AG04449 (cell line): ENCODE measurements at places on chromosomes 16 and 17.

DNA sequence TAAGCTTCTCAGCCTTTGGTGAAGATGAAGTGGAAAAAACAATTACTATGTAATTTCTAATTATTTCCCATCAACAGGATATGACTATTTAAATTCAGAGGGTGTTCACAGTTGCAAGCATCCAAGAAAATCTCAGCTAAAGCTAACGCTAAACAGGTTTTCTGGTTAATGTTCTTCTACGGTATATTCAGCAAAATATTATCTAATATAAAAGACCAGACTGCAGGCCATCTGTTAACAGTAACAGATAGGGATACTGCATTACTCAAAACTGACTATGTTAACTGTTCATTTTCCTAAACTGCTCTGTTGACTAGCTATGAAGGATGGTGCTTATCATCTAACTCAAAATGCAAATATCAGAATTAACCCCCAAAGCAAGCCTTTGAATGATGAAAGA, 32.8 kb downstream of the GLG1 start:
- no peak for DNase-seq

DNA sequence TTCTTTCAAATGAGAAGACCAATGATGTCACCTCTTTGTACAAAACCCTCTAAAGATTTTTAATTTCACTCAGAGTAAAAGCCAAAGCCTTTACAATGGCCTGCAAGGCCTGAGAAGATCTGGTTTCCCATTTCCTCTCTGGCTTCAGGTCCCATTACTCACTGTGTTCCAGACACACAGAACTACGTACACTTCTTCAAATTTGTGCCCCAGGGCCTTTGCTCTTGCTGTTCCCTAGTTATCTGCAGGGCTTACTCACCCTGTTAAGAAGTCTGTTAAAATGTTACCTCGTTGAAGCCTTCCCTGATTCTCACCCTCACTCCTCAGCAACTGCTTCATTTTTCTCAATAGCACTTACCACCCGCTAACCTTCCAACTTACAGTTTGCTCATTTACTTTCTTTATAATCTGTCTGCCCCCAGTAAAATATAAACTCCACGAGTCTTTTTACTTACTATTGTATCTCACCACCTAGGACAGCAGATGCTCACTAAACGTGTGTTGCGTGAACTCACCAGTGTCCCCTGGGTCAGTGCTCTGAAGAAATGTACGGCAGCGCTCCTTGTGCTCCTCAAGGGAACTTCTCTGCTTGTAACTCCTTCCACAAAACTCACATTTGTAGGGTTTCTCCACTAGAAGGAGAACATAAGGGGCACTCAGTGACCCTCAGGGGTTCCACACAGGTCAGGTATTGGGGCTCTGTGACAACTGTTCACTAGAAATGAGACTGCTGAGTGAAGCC, 50.2 kb downstream of the GRB7 start:
- DNase-seq: no peak

GRCh38 chr16:30786115-30786935, 680 bp downstream of the ZNF629 start:
- DNase-seq: no peak

GRCh38 chr17:21528031-21528695, 152.0 kb downstream of the KCNJ12 start:
- DNase-seq: no peak

DNA sequence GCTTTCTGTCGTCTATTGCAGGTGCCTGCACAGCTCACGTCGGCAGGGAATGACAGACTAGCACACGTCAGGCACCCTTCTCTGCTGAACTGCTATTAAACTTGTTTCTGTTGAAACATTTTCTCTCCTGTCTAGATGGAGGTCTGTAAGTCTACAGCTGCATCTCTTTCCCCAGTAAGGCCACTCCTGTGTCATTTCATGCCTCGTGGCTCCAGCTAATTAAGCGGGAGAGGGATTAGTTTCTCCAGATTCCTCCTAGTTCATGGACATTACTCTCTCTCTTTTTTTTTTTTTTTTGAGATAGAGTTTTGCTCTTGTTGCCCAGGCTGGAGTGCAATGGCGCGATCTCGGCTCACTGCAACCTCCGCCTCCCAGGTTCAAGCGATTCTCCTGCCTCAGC, 54.5 kb downstream of the FOXK2 start:
- DNase-seq: no peak

DNA sequence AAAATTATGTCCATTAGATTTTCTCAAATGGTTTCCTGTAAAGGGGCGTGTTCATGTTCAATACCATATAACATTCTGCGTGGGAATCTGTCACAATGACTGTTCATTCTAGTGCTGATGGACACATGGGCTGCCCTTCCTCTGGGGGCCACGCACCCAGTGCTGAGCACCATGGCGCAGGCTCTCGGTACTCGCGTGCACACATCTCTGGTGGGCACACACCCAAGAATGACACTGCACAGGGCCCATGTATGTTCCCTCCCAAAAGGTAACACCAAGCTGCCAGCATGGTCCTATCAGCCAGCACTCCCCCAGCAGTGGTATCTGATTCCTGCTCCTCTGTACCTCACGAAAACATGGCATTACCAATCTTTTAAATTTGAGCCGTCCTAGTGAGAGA, 13.7 kb downstream of the B9D1 start:
- no peak for DNase-seq
